Bone marrow (tissue), 2 donors: ENCODE measurements at places on chromosomes 4 and X.

- no peak for DNase-seq
Measured at GRCh38 chrX:72584163-72584562, 11.5 kb upstream of the HDAC8 start.

- no peak for DNase-seq
Measured at GRCh38 chr4:113616443-113616842, 145.1 kb downstream of the CAMK2D start.

DNA sequence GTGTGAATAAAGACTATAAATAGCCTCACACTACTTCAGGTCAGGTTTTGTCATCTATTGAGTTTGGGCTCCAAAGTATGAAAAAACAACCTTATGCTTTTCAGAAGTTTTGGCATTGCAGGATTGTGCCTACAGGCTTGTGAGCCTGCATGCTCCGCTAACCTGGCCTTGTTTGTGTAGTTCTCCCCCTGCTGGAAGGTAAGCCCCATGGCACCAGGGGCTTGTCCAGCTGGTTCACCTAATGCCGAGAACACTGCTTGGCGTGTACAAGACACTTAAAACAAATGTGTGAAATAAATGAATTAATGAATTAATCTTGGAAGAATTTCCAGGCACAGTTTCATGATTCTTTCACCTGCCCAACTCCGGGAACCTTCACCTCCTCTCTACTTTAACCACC is 1.8 kb upstream of the HSD17B10 start:
- no peak for DNase-seq

- DNase-seq: no peak
Measured at GRCh38 chr4:112739442-112739841, 102.5 kb downstream of the LARP7 start.

DNA sequence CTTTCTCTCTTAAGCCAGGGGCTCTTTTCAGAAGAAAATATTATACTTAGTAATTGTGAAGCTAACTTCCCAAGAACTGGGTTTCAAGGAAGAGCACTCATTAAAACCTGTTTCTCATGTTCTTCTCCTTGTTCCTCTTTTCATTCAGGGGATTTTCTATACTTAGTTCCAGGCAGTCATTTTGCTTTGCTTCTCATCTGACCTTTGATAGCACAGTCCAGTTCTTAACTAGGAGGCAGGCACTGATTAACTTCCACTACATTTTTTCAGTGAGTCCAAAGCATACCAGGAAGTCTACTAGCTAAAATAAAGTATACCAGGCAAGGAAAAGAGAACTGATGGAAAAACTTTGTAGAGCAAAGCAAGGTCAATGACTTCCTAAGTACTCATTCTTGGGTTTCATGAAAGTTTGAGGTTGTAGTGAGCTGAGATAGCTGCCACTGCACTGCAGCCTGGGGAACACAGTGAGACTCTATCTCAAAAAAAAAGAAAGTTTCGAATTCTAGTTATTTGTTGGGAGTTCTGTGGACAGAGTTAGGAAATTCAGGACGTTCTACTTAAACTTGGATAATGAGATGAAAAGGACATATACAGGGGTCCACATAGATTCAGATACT is 190.1 kb upstream of the HS3ST1 start:
- no peak for DNase-seq

GRCh38 chrX:120549483-120550452 is 11.0 kb downstream of the CUL4B start:
- DNase-seq: no peak

DNA sequence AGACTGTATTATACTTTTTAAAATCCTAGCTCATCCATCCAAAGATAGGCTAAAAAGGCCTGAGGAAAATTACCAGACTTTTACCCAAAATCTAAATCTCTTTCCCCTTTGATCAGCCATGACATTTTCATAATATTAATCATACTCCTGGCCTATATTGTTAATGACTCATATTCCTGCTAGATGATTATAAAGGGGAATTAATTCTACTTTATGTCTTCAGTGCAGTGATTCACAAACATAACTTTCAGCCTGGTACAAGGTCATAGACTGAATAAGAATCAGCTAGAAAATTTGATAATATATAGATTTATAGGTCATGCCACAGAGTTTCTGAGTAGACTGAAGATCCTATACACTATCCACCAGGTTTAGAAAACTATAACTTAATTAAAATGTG is 1905.4 kb downstream of the C4orf33 start:
- DNase-seq: no peak

- DNase-seq: peak; percentile 24
Measured at GRCh38 chrX:70030301-70030767, 19.4 kb downstream of the AWAT2 start.
